ENCODE measurements at places on chromosomes 1 and 21.

DNA sequence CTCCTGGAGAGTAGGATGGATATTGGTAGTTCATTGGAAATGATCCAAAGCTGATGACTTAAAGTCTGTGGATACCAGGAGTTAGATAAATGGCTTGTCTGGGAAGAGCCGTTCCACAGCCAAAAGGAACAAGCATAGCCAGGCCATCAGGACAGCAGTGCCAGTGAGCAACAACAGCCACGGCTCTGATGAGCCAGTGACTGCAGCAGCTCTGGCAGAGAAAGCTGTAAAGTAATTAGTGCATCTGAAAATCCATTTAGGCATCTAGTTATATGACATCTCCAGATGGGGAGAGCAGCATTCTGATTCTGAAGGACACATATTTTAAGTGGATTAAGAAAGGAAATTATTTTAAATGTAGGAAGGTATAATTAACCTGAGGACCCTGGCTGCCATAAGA lies 256.2 kb upstream of the PLXNA2 start:
- no peak for DNase-seq

DNA sequence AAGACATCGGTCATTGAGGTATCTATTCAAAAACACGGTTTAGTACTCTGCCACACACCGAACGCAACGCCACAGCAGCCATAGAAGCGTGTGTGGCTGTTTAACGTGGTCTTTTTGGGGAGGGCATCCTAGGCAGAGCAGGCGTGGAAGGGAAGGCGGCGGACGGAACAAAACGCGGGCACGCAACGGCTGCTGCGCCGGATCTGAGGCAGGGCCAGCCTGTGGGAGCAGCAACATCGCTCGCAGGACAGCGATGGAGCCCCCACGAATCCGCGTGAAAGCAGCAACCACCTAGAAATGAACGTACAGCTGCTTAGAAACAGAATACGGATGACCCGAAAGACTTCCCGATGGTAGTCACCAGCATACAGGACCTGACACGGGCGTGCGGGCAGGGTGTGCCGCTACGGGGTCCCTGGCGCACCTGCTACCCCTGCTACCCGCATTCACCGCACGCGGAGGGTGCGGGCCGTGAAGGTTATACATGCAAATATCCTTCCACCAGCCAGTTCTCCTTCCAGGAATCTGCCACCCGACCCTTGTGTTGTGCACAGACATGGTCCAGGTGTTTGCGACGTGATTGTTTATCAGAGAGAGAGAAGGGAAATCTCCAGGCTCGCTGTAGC lies 114.4 kb upstream of the COL6A1 start:
- no peak for DNase-seq

- DNase-seq: no peak
These were observed 539.5 kb downstream of the MATN1 start for GRCh38 chr1:30183895-30184294.

- no peak for DNase-seq
These were observed 33.1 kb downstream of the LRRC71 start for GRCh38 chr1:156953571-156953970.

DNA sequence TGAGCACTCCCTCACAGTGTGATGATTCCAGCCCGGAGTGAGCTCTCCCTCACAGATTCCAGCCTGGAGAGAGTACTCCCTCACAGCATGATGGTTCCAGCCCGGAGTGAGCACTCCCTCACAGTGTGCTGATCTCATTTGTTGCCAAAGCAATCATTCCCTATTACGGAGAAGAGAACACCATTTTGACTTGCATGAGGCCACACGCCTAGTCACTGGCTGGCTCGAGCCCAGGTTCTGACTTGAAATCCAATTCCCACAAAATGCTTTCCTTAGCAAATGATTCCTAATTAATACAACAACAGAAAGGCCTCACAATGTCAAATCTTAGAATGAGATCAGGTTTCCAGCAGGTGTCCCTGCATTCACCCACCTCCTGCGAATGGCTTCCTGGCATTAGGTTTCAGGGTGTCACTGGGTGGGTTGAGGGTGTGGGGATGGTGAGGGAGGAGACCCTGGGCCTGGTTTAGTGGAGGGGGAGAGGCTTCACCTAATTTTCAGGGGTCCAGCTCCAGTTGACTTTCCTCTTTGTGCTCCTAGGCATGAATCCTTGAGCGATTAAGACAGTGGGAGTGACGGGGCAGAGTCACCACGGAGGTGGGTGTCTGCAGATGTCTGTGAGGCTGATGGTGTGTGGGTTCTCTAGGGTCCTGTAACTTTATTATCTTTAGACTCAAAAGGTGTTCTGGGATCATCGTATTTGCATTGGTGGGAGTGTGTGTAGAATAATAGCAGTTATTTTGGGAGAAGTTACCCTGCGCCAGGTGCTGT lies 158.5 kb downstream of the KCNJ6 start:
- DNase-seq: no peak

DNA sequence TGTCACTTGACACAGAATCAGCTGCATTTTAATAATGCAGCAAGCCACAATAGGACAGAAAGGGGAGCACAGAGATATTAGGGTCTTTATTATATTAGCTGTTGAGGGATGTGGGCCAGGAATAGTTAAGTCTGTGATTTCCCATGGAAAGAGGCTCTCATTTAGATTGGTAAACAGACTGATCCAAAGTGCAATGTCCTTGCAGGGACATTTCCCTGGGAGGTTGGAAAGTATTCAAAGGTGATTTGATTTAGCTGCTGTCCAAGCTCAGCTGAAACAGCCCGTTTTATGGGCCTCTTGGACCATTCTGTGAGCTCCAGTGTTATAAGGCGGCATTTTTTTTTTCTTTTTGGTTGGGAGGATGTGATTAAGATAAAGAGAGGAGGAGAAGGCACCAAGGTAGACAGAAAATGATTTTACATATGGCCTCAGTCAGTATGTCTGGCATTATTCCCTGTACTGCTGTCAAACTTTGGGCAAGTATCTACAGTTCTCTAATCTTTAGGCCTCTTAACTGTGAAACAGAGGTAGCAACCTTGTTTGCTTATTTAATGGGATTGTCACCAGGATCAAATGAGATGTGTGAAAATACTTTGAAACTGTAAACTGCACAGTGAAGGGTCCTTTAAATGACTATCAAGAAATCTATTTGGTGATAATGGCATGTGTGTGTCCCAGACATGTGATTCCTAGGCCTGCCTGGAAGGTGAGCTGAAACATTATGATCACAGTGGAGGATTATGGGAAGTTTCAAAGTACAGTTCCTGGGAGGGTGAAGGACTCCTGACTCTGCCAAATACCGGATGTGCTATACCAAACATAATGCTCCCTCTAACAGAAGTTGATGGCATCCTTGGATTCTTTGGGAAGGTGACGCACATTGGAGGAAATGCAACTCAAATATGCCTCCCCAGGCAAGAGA lies 62.2 kb downstream of the NOS1AP start:
- no peak for DNase-seq

All from CD4-positive, alpha-beta T cell treated with Interleukin-4 for 1 hour (primary cell).